ENCODE measurements at places on chromosomes 6 and 20. TPM values are rescaled to one million over a fixed set of nuclear protein-coding genes. Genes with fewer than 3 reads are reported as not detected.

Gene SMOC2
- total RNA-seq = not detected

Gene IMPG1
- total RNA-seq = not detected

Gene GMDS
- 13.9 TPM for total RNA-seq

DNA sequence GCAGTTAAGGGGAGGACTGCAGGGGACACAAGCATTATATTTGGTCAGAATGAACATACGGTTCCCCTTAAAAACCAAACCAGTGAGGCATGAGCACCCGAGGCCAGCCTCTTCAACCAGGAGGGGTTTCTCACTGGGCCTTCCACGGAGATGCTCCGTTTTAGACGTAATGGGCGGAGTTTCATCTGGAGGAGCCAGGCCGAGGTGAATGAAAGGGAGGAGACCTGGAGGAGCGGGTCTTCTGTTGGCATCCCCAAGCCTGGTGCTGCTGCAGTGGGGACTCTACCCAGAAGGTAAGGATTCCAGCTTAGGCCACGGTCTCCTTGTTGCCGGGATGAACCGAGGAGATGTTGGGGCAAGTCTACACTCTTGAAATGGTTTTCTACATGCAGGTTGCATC lies 47.4 kb downstream of the ADNP start:
- no peak for DNase-seq

DNA sequence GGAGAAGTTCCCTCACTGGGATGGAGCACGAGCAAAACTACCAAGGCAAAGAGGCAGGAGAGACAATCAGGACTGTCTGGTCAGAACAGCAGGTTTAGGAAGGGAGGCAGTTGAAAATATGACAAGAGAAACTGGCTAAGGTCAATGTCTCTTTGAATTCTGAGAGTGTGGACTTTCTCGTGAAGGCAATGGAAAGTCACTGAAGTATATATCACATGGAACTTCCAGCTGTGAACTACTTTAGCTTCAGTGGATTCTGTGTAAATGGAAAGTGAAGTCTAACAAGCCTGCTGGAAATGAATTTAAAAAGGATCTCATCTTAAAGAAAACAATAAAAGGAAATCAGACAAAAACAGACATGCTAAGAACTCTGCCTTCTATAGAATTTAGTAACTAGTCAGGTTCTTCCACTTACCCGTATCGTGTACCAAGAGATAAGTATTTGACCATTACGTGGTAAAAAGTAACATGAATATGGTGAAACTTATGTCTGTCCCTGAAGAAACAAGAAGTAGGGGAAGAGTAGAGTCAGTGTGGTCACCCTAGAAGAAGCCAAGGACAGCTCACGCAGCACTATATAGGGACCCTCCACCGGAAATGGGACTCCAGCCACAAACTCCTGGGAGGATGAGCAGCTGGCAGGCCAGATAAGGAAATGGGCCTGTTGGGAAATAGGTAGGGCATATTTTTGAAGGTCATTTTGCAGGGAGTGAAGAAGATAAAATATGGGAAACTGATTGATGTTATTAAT lies 123.4 kb downstream of the MAP7 start:
- no peak for DNase-seq

- no peak for DNase-seq
Observed at GRCh38 chr20:34337544-34337943, 25.5 kb upstream of the ITCH start.

DNA sequence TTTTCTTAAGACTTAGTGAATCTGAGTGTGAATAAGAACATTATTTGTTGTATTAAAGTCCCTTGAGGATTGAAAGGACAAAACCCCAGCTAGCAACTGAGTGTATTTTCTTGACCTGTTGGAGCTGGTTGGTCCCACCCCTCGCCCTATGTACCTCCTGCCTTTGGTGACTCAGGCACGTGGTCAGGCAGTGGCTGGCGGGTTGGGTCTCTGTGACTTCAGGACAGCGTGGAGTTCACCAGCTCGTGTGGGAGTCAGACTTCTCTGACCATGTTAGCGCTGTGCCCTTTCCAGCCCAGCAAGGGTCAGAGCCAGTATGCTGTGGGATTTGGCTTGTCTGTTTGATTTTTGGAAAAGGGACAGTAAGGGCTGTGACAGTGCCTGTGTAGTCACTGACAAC lies 93.7 kb downstream of the SSR1 start:
- no peak for DNase-seq

DNA sequence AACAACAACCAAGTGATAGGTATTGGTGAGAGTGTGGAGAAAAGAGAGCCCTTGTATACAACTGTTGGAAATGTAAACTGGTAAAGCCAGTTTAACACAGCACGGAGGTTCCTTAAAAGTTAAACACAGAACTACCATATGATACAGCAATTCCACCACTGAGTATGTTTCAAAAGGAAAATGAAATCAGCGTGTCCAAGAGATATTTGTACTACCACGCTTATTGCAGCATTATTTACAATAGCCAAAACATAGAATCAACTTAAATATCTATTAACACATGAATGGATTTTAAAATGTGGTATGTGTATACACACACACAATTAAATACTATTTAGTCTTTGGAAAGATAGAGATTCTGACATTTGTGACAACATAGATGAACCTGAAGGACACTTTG lies 1.1 kb downstream of the PTCHD4 start:
- DNase-seq = no peak

- DNase-seq = no peak
Observed at GRCh38 chr6:15888798-15889772, 226.3 kb upstream of the DTNBP1 start.

DNA sequence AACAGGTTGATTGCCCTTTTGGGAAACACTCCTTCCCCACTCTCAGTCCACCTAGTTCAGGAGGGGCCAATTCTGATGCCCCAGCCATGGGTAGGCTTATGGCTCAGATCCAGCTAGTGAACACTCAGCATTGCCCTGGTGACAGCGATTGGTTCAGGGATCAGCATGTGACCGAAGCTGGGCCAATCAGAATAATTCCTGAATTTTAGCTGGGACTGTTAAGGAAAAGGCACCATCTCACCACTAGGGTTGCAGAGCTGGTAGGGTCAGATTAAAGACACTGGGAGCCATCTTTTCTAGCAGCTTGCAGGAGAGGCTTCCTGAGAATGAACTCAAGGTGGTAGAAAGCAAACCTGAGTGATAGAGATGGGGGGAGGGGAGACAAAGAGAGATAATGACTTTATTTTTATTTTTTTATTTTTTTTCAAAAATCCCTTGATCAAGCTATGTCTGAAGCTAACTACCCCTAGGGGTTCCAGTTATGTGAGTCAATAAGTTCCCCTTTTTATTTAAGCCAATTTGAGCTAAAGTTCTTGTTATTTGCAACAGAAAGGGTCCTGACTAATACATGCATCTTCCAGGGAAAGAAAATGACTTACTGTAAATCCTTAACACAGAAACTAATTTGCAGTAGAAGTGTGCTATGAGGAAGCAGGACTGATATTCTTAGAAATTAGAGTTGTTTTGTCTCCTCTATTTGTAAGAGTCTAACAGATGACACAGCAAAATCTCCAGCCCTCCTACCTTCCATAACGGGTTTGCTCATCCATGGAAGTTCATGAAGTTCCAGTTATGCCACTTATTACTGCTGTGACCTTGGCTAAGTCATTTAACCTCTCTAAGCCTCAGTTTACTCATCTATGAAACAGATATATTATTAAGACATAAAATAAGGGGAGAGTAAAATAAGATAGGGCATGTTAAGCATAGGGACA lies 44.7 kb downstream of the EYA2 start:
- DNase-seq = no peak

DNA sequence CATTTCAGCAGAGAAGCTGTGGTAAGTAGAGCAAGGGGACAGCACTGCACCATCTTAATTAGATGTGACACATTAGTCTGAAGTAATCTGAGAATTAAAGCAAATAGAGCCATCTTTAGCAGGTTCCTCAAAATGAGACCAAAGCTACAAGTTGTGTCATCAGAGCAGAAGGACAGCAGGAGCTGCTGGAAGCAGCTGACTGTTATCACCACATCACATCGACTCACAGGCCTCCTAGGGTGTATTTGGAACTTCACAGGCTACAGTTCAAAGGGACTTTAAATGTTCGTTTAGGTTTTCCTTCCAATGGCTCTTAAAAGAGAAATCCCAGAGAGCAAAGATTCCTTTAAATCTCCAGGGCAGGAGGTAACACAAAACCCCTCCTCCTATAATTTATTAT lies 69.5 kb downstream of the LCA5 start:
- DNase-seq = no peak

DNA sequence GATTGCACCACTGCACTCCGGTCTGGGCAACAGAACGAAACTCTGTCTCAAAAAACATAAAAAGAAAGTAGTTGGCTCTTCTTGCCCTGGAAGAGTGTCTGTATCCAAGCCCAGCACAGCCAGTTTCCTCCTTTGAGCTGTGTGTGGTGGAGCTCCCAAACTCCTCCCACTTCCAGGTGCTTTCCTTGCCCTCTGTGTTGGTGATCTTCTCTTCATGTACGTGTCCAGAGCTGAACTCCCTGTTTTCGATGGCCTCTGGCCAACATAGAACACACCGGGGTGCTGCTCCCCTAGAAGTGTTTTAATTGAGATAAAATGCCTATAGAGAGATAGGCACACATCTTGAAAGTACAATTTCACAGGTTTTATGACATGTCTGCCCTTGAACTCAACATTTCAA lies 16.7 kb upstream of the SGK2 start:
- no peak for DNase-seq

DNA sequence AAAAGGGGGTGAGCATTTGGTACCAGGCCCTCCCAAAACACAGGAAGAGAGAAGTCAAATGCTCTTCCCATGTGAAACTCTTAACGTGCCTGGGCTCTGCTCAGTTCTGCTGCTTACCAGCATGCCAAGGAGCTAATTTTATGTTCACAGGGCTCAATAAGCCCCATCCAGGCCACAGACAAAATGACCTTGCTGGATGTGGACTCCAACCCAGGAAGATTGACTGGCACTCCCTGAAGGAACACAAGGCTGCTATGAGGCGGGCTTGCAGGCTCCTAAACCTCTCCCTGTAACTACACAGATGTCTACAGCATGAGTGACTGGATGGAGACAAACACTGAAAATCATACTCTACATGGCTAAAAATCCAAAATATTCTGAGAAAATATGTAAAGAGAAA lies 50.6 kb downstream of the CHD6 start:
- DNase-seq = no peak

DNA sequence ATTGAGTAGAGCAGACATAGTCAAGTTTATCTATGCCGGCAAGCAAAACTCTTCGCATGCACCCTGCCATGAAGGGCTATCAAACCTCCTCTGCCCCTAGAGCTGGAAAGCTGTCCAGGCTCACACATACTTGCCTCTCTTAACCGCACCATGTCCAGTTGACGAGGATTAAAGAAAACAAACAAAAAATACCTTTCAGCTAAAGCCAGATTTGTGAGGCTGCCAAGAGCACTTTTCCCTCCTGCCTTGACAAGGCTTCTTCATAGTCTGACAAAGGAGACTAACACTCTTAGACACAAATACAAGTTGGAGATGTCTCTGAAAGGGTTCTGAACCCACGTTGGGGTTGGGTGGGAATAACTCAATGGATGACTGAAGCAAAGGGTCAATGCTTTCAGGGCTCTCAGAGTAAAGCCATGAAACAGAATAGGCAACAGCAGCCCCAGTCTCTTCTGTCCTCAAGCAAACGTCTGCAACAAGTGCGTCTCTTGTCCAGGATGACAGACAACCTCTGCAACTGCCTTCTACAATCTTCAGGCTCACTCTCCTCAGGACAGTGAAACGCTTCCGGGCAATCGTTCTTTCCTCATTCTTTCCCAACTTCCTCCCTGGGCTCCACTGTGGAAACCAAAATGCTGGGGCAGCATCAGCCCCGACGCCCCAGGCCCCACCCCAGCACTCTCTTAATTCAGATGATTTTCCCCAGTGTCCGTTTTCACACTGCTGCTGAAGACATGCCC lies 57.8 kb downstream of the AGPAT4 start:
- DNase-seq = no peak

DNA sequence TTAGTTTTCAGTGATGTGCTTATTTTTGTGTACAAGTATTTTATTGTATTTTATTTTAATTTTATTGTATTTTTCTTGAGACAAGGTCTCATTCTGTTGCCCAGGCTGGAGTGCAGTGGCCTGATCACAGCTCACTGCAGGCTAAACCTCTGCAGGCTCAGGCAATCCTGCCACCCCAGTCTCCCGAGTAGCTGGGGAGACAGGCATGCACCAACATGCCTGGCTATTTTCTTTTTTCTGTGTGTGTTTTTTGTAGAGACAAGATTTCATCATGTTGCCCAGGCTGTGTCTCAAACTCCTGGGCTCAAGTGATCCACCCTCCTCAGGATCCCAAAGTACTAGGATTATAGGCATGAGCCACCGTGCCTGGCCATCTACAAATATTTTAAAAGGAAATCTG lies 146.3 kb downstream of the MANEA start:
- no peak for DNase-seq

- DNase-seq = no peak
Observed at GRCh38 chr6:166904101-166904746, 52.1 kb downstream of the RNASET2 start.

Gene TRAPPC3L
- not detected for total RNA-seq

GRCh38 chr6:121839896-121840295 lies 404.4 kb downstream of the GJA1 start:
- DNase-seq = no peak

Gene CPXM1
- total RNA-seq = not detected

DNA sequence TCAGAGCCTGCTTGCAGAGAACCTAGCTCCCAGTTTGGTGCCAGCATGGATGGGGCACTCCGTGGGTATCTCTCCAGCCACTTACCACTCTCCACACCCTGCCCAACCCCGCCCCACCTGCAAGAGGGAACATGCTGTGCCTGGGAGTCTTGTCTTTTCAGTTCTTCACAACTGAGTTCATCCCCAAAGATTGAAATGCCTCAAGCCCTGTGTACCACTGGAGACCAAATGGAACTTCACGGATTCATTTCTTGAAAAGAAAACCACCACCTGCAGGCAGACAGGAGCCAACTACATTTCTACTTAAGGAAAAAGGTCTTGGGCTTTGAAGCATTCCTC lies 50.1 kb downstream of the TRERF1 start:
- DNase-seq = no peak

GRCh38 chr6:43702534-43703440 lies 15.2 kb upstream of the MRPS18A start:
- DNase-seq = no peak

Gene ZNF165
- 5.1 TPM for total RNA-seq

Gene PROKR2
- total RNA-seq = not detected

Gene MACROD2
- total RNA-seq = not detected

- no peak for DNase-seq
Observed at GRCh38 chr20:51379601-51380341, 162.7 kb downstream of the NFATC2 start.

Gene RNF182
- 0.11 TPM for total RNA-seq

Gene PRRC2A
- 215 TPM for total RNA-seq

DNA sequence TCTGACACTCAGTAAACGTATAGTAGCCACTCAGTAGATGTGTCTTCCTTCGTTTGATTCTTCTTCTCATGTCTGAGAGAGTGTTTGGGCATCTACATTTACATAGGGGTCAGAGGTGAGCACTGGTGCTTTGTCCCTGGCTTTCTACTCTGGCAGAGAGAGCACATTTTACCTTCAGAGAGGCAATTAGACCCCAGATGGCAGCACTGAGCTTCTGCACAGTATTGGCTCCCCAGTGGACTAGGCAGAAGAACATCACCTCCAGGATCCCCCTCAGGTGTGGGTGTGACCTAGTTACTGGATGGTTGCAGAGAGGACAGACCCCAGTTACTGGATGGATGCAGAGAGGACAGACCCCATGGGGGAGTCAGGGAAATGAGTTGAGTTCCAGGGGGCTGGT lies 327.2 kb downstream of the DHX35 start:
- no peak for DNase-seq

- DNase-seq = peak; percentile 82
Observed at GRCh38 chr6:45422503-45423110, 44.9 kb upstream of the SUPT3H start.
